Astrocyte of the hippocampus (primary cell): ENCODE measurements at places on chromosomes 2 and 18.

GRCh38 chr2:28979041-28979440, 2.1 kb upstream of the TOGARAM2 start:
- no peak for DNase-seq

- DNase-seq: no peak
These were observed 89.9 kb downstream of the KCNH7 start for GRCh38 chr2:162748566-162749215.

GRCh38 chr18:63158676-63159291, 160.8 kb downstream of the BCL2 start:
- DNase-seq: no peak

GRCh38 chr18:904218-905090, at the start of gene ADCYAP1:
Gene ADCYAP1 (plus strand): TSS chr18:904871. CDS start chr18:905387, 516 bp downstream.
- DNase-seq: peak; percentile 38

DNA sequence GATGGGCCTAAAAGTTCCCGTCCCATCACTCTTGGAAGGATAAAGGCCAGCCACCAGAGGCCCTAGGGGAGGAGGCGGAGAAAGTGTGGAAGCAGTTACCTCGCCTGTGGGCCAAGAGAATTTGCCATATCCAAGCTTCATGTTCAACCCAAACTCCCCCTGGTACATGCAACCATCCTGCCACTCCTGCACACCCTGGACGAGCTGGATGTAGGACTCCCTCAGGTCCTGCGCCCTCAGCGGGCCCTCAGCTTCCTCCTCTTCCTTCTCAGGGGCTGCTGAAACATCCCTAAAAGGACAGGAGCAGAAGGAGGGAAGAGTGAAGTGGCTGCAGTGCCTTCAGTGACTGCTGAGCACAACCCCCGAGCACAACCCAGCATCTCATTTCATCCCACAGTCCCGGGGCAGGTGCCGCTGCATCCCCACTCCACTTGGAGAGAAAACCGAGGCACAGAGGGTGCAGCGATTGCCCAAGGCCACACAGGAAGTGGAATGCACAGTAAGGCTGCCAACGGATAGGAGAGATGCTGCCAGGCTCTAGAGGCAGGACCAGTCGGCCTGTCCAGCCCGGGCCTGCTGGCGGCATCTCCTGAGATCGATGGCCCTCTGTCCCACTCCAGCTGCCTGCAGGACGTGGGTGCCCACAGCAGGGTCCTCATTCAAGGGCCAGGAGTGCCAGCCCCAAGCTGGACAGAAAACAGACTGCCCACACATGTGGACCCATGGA, 2.9 kb downstream of the ANKMY1 start:
- no peak for DNase-seq

DNA sequence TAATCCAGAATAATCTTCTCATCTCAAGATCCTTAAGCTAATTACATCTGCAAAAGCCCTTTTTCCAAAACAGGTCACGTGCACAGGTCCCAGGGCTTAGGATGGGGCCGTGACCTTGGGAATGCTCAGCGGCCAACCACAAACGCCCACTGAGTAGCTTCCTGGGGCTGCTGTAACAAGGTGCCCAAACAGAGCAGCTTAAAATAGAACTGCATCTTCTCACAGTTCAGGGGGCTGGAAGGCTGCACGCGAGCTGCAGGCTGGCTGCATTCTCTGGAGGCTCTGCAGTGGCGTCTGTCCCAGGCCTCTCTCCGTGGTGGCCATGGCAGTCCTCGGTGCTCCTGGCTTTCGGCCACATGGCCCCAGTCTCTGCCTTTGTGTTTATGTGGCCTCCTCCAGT, 31.9 kb downstream of the ADI1 start:
- DNase-seq: no peak

GRCh38 chr2:19979932-19980331, 10.0 kb downstream of the WDR35 start:
- no peak for DNase-seq

GRCh38 chr18:23487738-23488570, 15.4 kb upstream of the RMC1 start:
- DNase-seq: peak; percentile 38

- peak; percentile 88 for DNase-seq
These were observed 60.8 kb downstream of the MBP start for GRCh38 chr18:77071711-77072292.

DNA sequence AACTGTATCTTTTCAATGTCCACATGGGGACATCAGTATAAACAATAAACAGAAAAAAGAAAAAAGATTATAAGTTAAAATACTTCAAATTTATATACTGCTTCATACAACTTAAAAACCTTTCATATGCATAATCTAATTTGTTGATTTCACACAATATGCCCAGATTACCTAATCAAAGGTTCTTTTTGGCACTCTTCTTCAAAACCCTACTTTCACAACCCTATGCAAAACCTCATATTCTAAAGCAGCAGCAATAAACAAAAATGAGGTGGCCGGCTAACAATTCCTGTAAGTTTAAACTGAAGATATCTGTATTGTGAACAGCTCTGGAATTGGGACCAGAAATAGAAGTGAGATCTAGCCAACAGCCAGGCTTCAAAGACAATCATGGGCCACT, 28.6 kb downstream of the STK17B start:
- no peak for DNase-seq

- peak; percentile 28 for DNase-seq
These were observed 75.7 kb downstream of the TTC21B start for GRCh38 chr2:165877565-165878550.

DNA sequence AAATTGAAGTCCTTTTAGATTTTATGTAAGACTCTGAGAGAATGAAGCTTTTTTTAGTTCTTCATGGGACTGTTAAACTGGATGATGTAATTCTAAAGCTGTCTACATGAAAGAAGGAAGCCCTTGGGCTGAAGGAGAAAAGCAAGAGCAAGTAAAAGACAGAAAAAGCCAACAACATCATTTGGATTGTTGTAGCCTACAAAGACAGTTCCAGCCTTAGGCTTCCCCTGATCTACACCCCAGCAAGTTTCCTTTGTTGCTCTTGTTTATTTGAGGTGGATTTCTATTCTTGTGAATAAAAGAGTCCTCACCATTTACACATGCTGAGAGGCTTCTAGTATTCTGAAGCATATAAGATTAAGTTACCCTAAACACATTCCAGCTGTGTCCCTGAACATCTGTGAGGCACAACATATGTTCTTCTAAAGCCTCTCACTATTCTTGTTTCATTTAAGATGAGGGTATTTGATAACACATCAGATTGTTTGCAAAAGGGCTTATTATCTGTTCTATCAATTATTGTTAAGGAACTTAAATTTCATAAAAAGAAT, 377.8 kb downstream of the LNPK start:
- DNase-seq: no peak

- no peak for DNase-seq
These were observed 662.4 kb downstream of the GALR1 start for GRCh38 chr18:77911971-77912605.

GRCh38 chr2:9370746-9371145, 52.6 kb downstream of the ITGB1BP1 start:
- no peak for DNase-seq

DNA sequence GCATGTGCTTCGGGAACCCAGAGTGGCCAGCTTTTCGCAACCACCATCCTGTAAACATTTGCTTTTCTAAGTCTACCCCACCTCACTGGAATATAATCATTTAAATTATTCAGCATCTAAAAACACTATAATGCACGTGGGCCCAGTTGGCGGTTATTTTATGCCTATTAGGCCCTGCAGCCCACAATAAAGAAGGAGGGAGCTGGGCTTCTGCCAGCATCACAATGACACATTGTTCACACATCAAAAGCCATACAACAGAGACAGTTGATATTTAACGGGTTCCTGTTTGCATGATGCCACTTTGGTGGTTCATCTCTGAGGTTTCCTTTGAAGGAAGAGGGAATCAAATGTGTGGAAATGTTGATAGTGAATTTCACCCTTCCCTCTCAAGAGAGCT, 916.0 kb upstream of the CELF4 start:
- DNase-seq: no peak

DNA sequence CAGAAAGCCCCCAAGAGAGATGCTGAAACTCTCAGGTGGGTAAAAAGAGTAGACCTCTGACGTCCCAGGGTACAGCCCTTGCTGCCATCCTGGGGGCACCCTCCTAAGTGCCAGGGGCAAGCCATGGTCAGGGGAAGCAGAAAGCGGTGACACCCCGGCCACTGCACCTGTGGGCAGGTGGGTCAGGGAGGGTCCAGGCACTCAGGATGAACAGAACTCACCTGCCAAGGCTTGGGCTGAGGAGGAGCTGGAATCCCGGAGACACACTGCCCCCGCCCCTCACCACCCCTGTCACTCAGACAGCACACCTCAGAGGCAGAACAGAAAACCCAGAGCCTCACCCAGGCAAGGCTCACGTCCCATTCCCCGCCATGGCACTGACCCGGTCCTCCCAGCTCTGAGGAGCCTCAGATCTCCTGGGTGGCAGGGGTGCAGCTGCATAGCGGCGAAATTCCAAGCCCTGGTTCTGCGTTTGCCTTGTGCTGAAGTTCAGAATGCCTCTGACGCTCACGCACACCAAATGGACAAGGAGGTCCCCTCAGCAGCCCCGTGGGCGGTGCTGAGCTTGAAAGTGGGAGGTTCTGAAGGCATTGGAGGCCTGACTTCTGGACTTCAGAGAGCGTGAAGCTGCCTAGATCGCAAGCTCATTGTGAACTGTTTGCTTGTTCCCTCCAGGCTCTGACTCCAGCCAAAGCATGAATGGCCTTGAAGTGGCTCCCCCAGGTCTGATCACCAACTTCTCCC, 4.3 kb downstream of the GPR17 start:
- no peak for DNase-seq

- DNase-seq: no peak
These were observed 1.3 kb upstream of the PAX3 start for GRCh38 chr2:222299906-222300725.

GRCh38 chr18:6004683-6005082, 109.4 kb upstream of the TMEM200C start:
- DNase-seq: no peak

DNA sequence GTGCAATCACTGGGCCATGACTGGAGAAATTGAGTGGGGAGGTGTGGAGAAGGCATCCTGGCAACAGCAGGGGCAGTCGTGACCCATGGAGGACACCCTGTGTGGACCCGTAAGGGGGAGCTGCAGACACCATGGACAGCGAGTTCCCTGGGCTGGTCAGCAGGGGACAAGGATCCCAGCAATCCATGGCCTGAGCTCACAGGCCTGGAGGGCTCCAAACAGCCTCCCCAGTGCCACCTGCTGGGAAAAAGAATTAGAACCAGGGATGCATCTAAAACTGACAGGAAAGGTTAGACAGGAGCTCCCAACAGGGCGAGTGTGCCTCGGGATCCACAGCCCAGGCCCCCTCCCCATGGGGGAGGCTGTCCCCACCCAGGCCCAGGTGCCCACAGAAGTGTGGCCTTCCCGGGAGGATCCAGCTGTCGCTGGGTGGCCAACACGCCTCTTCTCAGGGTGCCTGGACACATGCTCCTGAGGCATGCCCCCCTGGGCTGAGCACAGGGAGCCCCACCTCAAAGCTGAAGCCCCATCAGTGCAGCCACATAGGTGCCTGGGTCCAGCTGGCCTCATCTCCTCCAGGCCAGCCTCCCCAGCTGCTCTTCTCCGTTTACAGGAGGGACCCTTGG, 20.5 kb upstream of the KIF1A start:
- peak; percentile 89 for DNase-seq

- DNase-seq: peak; percentile 29
These were observed 53.7 kb upstream of the MAP3K20 start for GRCh38 chr2:173021939-173022371.

DNA sequence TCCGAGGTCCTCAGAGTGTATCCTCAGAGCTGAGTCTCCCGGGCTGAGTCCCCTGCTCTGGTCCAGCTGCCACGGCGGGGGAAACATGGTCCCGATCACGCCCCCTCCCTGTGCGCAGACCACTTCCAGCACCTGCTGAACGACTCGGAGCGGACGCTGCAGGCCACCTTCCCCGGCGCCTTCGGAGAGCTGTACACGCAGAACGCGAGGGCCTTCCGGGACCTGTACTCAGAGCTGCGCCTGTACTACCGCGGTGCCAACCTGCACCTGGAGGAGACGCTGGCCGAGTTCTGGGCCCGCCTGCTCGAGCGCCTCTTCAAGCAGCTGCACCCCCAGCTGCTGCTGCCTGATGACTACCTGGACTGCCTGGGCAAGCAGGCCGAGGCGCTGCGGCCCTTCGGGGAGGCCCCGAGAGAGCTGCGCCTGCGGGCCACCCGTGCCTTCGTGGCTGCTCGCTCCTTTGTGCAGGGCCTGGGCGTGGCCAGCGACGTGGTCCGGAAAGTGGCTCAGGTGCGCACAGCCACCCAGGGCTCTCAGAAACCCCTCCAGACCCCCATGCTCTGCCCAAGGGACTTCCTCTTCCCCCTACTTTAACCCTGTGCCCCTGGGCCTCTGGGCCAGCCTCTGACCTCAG, 26.7 kb downstream of the GPC1 start:
- no peak for DNase-seq

GRCh38 chr2:228675091-228675490, 493.6 kb upstream of the SPHKAP start:
- DNase-seq: peak; percentile 14

DNA sequence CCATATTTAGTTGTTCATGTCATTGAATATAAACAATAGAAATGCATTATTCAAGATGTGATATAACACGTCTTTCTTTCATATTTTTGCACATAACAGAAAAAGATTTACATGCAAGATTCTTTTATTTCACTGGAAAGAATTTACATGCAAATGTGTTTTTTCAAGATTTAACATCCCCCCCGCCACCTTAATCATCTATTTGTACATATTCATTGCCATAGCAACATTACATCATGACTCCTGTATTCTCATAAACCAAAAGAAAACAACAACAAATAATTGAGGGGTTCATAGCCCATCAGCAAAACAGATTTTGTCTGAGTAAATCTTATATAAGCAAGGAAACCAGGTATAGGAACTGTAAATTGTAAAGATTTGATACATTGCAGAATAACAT, 3.2 kb upstream of the ACVR1C start:
- DNase-seq: no peak

DNA sequence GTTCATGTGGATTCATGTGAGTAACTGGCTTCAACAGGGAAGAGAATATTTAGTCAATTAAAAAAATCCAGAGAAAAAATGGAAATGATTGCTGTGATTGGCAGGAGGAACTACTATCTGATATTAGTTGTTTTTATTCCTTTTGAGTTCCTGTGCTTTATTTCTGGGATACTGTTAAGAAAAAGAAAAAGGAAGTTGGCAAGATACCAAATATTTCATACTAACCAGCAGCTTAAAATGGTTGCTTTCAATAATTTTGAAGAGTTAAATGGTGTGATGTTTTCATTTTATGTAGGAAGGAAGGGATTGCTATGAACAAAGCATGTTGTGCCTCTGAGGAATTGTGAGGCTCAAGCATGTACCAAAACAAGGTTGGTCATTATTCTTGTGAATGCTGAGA, 8.1 kb upstream of the MTX2 start:
- no peak for DNase-seq

GRCh38 chr2:233416706-233417105, 62.4 kb downstream of the DGKD start:
- no peak for DNase-seq

- peak; percentile 17 for DNase-seq
These were observed 58.8 kb downstream of the MFSD6 start for GRCh38 chr2:190466819-190467446.

GRCh38 chr2:46296216-46296839, 879 bp upstream of the EPAS1 start:
- DNase-seq: no peak
